ENCODE measurements at places on chromosomes 2 and 18. TPM values are rescaled to one million over a fixed set of nuclear protein-coding genes. Genes with fewer than 3 reads are reported as not detected.

Gene PROKR1
- total RNA-seq, result not detected

Gene EVA1A
- 13.4 TPM for total RNA-seq

Gene REG1A
- total RNA-seq, result not detected

Gene HOXD3
- total RNA-seq, result 0.14 TPM

Gene EDAR
- total RNA-seq, result not detected

Data from smooth muscle cell of bladder (primary cell).